ENCODE measurements at places on chromosomes 2 and 18.

DNA sequence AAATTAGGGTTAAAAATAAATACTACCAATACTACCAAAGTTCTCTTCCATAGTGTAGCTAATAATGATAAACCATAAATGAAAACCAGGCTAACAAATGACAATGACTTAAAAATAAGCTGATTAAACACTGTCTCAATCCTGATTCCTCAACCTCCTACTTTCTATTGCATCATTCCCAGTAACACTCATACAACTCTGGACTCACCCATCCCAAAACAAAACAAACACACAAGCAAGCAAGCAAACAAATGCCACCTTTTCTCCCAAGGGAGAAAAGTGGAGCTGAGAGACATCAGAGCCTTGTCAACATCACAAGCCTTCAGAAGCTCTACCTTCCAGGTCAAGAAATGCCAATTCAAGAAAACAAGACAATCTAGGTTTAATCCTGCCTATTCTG is 620.7 kb downstream of the NYAP2 start:
- DNase-seq = no peak

DNA sequence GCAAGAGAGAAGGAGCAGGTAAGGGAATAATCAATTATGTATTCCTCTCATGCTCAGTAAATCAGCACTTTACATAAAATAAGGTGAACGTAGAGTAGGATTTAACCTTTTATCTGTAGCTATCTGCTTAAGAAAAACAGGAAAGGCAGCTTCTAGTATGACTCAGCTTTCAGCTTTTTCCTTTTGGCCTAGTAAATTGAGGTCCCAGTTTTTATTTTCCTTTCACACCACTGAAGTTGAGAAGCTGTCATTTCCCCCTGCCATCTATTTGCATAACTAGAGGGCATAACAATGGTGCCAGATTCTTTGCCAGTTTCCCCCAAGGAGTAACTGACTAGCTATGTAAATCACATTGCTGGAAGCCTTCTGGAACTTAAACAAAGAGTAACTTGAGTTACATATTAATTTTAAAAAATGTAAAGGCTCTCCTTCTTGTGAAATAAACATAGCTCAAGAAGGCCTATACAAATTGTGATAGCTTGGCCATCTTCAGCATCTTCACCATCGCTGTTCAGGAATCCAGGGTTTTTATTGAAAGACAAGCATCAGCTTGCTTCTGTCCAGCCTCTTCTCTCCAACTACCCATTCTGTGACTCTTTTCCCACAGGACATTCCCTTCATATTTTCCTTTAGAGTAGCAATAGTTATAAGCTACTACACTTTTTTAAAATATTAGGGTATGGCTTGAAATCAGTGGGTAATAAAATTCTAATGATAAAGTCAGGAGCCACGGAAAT is 97.0 kb downstream of the KYNU start:
- DNase-seq = no peak

DNA sequence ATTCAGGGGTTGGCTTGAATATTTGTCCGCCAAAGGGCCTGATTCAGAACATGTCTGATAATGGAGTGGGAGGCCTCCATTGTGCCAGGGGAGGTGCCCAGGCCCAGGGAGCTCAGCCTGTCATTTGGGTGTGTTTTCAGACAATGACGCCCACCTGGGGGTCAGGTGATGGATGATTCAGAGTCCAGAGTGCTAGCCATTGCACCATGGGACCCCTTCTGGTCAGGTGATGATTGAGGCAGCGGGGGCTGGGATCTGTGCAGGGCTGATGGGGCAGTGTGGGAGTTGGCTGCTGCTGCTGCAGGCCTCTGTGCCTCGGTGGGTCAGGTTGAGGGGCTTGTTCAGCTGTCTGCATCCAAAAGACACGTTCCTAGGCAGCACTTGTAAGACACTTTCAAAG is 8.3 kb upstream of the ARHGEF4 start:
- no peak for DNase-seq

- DNase-seq = no peak
These were observed 25.9 kb downstream of the MRO start for GRCh38 chr18:50793641-50794565.

DNA sequence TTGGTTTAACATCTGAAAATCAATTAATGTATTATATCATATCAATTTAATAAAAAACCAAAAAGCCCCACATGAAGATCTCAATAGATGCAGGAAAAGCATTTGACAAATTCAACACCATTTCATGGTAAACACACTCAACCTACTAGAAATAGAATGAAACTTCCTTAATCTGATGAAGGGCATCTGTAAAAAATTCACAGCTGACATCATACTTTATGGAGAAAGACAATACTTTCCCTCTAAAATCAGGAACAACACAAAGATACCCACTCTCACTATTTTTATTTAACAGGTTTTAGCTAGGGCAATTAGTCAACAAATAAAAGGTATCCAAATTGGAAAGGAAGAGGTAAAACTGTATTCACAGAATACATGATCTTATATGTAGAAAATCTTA is 303.0 kb upstream of the ZEB2 start:
- DNase-seq = no peak

GRCh38 chr2:65357095-65357958 is 75.1 kb downstream of the SPRED2 start:
- no peak for DNase-seq

DNA sequence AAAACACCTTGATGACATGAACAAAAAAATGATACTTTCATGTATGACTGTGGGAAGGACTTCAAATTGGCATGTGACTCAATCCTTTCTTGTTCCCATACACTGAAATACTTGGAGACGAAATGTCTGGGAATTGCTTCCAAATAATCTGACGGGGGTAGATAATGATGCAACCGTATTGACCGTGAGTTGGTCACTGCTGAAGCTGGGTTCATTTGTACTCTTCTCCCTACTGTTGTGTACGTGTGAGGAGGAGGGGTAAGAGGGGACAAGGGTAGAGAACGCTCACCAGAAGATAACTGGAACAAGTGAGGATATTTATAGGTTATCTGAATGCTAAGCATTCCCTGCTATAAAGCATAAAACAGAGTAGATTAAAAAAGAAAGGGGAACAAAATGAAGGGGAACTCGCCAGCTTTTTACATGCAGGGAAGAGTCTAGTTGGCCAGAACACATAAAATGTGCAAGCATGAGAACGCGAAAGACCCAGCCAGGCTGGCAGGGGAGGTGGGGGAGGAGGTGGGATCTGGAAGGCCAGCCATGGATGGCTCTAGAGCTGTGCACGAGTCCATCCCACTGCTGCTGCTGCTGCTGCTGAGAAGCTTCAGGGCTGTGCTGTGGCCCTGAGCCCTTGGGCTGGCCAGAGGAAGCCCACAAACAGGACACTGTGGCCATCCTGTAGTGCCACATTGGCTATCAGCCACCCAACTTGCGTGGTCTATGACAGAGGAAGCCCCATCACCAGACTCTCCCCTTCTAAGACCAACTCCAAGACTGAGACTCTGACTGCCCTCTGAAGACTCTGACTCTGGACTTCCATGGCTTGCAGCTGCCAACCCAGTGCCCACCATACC is 15.2 kb upstream of the CETN1 start:
- DNase-seq = no peak

DNA sequence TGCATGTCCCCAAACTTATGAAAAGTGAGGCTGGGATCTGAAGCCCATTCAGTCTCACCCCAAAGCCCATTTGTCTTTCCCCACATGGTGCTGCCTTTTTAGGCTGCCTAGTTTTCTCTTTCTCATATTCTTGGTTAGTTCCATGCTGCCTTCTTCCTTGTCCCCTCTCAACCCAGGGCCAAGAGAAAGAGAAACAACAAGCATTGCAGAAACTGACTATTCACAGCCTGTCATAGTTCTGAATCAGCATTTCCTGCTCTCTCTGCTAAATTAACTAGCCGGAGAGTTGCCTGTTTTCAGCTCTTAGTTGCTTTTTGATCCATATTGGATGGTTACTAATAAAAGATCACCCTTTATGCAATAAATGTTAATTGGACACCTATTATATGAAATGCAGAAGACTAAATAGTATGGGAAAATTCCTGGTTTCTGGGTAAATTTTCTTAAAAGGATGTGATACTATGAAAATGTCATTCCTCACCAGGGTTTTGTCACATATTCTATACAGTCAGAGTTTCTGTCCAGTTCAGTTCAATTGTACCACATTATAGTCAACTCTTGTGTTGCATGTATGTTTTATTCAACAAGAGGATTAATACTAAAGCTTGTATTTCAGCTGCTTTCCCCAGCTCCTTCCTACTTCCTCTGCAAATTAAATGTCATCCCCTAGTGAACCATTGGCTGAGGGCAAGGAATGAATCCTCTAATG is 246.5 kb downstream of the GALR1 start:
- no peak for DNase-seq

DNA sequence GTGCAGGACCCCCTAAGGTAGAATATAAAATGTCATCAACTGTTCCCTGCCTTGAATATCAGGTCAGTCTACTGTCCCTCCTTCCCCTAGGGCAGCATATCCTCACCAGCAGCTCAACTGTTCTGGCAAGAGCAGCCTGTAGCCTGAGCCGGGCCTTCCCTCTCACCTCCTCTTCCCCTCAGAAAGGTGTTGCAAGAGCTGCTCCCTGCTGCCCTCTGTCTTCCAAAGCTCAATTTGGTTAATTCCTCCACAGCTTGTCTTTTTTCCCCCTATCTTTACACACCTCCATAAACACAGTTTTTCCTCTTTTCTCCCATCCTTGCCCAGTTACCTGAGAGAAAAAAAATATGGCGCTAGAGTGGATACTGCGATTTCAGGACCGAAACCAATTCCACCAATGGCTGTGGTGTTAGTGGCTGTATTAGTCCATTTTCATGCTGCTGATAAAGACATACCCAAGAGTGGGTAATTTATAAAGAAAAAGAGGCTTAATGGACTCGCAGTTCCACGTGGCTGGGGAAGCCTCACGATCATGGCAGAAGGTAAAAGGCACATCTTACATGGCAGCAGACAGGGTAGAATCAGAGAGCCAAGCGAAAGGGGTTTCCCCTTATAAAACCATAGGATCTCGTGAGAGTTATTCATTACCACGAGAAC is 184.7 kb downstream of the MREG start:
- DNase-seq = peak; percentile 55

DNA sequence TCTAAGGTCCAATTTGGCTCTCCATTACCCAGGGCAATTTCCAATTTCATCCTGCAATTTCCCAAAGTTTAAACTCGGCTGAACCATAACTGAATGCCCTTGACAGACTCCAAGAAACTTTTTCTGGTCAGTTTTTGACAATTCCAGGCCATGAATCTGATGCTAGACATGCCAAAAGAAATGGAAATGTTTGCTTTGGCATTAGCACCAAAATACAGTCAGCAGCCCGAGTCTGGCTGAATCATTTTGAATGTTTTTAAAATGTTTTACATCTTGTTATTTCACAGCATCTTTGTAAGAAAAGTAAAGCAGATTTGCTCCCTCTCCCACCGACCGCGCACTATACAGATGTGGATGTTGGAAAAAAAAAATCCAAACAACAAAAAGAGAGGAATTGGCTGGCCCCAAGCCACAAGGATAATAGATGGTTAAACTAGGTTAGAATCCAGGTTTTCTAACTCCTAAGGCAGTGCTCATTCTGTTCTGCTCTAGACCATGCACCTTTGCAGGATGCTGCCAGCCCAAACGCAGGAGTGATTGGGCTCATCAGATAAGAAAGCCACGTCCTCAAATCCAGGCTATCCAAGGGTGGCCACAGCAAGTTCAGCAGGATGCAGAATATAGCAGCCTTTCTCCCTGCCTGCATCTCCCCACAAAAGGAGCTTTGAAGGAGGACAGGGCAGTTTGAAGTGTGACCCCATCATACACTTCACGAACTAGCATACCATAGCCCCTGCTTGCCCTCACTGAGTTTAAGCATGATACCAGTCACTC is 167.5 kb downstream of the ALK start:
- no peak for DNase-seq

DNA sequence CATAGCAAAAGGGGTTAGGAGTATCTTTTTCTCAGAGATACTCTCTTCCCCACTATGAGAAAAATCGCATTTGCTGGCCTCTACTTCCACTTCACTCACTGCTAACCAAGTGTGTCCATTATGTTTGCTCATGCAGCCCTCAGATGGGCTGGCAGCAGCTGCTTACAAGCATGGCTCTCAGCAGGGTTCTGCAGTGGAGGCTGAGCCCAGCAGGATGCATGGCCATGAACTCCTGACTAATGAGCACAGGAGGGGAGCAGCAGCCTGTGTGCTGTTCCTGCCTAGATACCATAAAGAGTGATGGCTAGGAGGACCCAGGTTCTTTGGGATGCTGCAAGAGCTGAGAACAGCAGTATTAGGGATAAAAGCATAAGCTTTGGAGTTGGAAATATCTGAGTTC is 316.9 kb upstream of the THSD7B start:
- no peak for DNase-seq

- DNase-seq = no peak
These were observed 41.5 kb downstream of the SP140 start for GRCh38 chr2:230267059-230267458.

- no peak for DNase-seq
These were observed 12.2 kb upstream of the ACKR3 start for GRCh38 chr2:236557306-236558030.

- DNase-seq = no peak
These were observed 74.2 kb upstream of the MC4R start for GRCh38 chr18:60446821-60447220.

GRCh38 chr2:47520825-47521665 is 118.1 kb downstream of the MSH2 start:
- DNase-seq = peak; percentile 94

DNA sequence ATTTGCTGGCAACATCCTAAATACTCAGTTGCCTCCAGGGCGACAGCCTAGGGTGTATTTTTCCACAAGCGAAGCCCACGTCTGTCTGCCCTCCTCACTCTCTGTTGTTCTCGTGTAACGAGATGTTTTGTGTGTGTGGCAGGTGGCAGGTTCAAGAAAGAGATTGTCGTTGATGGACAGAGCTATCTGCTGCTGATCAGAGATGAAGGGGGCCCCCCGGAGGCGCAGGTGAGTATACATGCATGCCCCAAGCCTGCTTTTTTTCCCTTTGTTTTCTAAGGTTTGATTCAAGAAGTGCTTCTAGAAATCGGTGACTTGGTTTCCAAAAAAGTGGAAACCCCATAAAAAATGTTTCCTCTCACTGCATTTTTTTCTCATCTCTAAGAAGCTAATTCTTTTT is 247.0 kb downstream of the AGAP1 start:
- DNase-seq = no peak

DNA sequence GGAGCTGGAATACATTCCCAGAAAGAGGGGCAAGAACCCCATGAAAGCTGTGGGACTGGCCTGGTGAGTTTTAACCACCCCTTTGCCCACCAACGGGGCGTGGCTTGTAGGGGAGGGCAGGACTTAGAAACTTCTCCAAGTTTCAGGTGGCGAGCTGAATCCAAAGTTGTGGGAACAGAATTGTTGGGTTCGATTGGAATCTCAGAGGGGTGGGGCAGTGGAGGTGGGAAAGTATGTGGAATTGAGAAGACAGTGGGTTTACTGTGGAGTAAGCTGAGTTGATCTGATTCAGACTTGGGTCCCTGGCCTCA is 1.1 kb downstream of the PNKD start:
- DNase-seq = no peak

GRCh38 chr18:64164883-64165282 is 16.0 kb upstream of the LINC00305 start:
- no peak for DNase-seq

- DNase-seq = no peak
These were observed 694.6 kb downstream of the CPS1 start for GRCh38 chr2:211251016-211251415.

- no peak for DNase-seq
These were observed 798 bp downstream of the TANC1 start for GRCh38 chr2:158969162-158969714.

Measured in B cell (primary cell).